ENCODE measurements at places on chromosomes 3 and 15.

DNA sequence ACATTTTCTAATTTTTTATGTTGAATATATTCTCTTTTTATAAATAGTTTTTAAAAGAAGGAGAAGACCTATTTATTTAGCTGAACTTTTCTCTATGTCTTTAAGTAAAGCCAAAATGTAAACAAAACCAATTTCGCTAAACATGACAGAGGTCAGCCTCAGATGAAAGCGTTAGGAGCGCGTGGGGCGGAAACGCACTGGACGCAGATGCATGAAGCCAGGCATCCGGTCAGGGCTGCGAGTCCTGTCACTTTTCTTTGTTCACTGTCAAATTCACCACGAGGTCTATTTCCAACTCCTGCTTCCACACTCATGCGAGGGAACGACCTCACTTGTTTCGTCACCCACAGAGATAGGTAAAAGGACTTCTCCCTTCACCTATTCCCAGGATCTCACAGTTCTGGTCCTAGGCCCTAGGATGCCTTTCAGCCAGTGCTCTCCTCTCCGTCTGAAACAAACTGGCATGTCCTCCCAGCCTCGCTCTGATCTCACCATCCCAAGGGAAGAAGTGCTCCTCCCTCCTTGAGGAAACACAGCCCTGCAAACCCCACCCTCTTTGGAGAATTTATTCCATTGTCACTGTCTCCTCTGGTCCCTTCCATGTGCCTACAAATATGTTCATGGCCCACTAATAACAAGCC is 57.9 kb downstream of the ITGB5 start:
- no peak for DNase-seq

DNA sequence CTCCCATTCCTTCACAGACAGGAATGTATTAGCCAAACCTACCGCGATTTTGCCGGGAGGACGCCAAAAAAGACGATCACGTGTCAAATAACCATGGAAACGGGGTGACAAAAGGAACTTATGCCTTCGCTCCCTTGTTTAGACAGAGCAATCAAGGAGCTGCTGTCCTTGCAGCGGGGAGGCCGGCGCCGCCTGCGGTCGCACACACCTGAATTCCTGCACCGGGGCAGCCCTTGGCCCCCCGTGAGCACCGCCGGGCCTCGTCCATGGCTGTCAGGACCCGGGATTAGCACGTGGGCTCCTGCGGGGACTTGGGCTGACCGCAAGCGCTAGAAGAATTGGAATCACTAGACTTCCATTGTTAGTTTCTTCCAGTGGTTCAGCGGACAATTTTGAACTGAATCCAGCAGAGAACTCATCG is 193.1 kb downstream of the SHQ1 start:
- peak; percentile 42 for DNase-seq

DNA sequence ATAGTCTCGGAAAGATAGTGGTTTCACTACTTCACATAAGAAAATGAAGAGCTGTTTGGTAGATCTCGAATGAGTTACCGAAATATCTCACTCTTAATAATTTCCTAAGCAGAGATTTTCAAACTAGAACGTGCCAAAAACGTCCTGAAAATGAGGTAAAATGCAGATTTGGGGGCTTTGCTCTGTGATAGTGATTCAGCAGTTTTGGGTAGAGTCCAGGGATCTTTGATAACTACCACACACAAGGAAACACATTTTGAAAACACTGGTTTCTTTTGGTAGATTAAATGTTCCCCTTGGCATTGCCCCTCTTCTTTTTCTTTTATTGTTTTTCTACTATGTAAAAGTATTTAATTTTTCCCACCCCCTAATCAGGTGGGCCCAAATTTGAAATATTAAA is 125.9 kb downstream of the EBLN2 start:
- no peak for DNase-seq

GRCh38 chr15:94234300-94234699 is 2.9 kb downstream of the MCTP2 start:
- DNase-seq, result peak; percentile 59

DNA sequence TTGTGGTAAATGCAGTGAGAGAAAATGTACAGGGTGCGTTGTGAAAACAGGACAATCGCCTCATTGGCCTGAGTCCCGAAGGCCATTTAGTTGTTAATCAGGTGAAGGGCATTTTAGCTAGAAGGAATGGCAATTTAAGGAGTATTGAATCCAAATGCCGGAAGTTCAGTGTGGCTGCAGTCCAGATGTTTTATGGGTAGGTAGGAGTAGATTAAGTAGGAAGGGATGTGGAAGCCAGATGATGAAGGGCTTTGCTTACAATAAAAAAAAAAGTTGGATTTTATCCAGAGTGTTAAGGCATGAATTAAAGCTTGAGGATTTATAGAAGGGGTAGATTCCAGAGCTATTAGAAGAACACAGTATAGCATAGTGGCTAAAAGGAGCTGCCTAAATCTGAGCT is 572.7 kb downstream of the NLGN1 start:
- peak; percentile 59 for DNase-seq

- no peak for DNase-seq
These were observed 228.2 kb upstream of the BHLHE40 start for GRCh38 chr3:4751029-4751501.

- no peak for DNase-seq
These were observed 11.3 kb downstream of the TBC1D2B start for GRCh38 chr15:78065973-78066946.

DNA sequence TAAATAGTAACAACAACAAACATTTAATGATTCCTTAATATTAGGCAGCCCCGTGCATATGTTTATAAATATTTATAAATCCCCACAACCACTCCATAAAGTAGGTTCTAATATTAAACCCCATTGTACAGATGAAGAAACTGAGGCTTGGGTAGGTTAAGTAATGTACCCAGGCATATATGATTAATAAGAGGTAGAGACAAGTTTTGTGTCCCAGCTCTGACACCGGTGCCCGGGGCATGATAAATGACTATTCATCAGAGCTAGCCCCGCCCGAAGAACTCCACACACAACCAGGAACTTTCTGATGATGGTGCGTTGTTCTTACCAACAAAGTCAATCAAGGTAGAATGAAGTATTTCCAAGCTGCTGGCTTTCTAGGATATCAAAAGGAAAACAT is 19.4 kb downstream of the CDCP1 start:
- DNase-seq, result no peak

DNA sequence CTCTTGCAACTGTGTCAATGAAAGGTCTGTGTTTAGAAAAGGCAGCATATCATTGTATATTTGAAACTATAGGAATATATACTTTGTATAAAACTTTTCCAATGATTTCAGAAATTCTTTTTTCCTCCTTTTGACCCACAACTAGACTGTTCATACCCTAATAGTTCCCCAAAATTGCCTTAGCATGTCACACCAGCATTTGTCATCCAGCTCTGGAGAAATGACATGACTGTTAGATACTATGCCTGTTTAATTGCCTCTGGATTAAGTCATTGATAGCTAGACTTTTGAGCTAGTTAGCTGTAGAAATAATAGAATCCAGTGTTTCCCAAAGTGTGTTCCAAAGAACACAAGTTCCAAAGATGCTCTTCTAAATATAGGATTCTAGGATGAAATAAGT is 32.4 kb downstream of the B3GALNT1 start:
- DNase-seq, result no peak

All from fibroblast of skin of right quadriceps (primary cell).